Foreskin keratinocyte (primary cell): ENCODE measurements at places on chromosomes 3 and 15. TPM values are rescaled to one million over a fixed set of nuclear protein-coding genes. Genes with fewer than 3 reads are reported as not detected.

DNA sequence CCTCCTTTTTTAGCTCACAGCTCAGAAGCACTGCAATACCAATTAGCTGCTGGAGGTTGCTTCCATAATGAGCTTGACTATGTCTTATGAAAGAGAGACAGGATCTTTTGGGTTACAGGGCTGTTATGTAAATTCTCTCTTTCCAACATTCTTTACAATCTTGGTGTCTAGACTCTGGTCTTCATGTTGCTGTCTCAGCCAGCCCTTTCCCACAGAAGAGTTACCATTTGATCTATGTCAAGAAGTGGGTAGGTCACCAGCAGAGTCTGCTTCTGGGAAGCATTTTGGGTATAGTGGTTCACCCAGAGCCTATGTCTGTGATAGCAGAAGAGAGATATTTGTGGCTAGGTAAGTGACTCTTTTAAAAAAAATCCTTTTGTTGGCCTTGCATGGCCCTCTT, 234.5 kb downstream of the SATB1 start:
- DNase-seq, result no peak

- peak; percentile 55 for DNase-seq
These were observed 1435.2 kb upstream of the CADM2 start for GRCh38 chr3:83523470-83524073.

GRCh38 chr15:78265137-78265460, 737 bp downstream of the DNAJA4 start:
- no peak for DNase-seq

GRCh38 chr15:40072216-40072990, 33.4 kb upstream of the SRP14 start:
- no peak for DNase-seq

GRCh38 chr15:25805031-25805430, 58.1 kb downstream of the ATP10A start:
- no peak for DNase-seq

- no peak for DNase-seq
These were observed 42.3 kb downstream of the WDR72 start for GRCh38 chr15:53716909-53717876.

- DNase-seq, result no peak
These were observed 139.8 kb downstream of the WDR76 start for GRCh38 chr15:43966646-43967045.

DNA sequence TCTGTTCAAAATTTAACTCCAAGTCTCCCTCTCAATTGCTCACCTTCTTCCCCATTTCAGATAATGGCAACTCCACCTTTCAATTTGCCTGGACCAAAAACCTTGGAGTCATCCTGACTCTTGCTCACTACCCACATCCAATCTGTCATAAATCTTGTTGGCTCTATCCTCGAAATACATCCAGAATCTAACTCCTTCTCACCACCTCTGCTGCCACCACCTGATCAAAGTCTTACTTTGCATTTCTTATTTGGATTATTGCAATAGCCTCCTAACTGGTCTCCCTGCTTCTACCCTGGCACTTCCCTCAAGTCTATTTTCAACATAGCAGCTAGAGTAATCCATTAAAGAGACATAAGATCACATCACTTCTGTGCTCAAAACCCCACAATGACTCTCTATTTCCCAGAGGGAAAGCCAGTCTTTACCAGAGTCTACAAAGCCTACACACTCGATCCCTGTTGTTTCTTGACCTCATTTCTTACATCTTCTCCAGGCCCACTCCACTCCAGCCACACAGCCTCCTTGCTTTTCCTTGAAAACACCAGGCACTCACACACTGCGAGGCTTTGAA, 86.6 kb downstream of the GPR156 start:
- peak; percentile 69 for DNase-seq

DNA sequence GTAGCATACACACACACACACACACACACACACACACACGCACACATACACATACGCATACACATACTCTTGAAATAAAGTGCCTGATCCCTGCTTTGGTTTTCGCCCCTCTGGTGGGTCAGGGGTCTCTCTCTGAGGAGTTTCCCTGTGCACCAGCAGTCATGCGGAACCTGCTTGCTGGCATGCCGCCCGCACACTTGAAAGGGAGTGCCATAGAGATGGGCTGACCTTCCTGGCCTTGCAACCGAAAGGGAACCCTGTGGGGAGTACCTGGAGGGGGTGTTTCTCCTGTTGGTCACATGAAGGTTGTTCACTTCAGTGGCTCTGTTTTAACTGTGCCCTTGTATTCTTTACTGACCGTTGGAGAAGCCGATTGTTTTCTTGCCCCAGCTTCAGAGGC, 752.3 kb downstream of the NR2F2 start:
- DNase-seq, result no peak

- no peak for DNase-seq
These were observed 375.9 kb downstream of the FOXP1 start for GRCh38 chr3:71207632-71208031.

DNA sequence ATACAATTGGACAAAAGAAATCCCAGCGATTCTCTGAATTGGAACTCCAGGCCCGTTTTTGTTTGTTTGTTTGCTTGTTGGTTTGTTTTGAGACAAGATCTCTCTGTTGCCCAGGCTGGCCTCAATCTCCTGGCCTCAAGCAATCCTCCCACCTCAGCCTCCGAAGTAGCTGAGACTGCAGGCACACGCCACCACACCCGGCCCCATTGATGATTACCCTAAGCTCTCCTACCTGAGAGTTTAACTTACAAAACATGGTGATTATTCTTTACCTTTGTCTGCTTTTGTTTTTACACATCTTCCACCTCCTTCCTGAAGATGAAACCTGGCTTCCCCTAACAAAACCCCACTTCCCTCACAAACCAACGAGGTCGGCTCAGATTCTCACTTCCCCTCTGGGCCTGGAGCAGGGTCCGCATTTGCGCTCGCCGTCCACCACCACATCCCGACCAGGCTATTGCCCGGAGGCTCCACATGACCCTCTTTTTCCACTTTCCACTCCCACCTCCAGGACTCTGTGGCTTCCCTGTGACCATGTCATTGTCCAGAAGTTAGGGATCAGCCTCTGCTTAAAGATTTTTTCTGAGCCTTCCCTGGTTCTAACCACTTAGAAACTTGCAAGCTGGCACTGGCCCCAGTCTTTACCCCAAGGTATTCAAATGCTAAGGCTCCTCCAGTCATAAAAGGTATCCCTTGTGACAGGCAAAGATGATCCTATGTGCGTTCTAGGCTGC, 14.8 kb downstream of the KLHL6 start:
- DNase-seq, result no peak

GRCh38 chr15:86077070-86077469, 2.6 kb upstream of the AGBL1 start:
- no peak for DNase-seq

GRCh38 chr15:35545316-35545823, 595 bp downstream of the DPH6 start:
- peak; percentile 49 for DNase-seq

GRCh38 chr15:57586661-57587424, 4.9 kb upstream of the MYZAP start:
- DNase-seq, result peak; percentile 85

- DNase-seq, result no peak
These were observed 187.1 kb upstream of the STT3B start for GRCh38 chr3:31345581-31345980.

DNA sequence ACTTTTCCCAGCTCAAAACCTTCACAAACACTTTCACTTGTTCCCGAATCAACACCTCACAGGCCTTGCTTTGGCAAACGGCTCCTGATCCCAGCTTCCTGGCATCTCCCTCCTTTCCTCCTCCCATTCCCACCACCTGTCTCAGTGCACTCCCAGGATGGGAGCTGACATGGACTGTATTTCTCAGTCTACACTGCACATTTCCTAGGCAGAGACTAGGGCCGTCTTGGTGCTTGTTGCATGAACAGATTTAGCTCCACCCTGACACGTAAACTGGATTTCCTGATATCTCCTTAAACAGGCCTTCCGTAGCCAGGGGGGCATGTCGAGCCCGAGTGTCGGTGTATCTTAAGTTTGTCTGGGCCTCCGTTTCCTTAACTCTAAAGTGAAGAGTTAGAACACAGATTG, 790 bp upstream of the WHAMM start:
- DNase-seq, result no peak

DNA sequence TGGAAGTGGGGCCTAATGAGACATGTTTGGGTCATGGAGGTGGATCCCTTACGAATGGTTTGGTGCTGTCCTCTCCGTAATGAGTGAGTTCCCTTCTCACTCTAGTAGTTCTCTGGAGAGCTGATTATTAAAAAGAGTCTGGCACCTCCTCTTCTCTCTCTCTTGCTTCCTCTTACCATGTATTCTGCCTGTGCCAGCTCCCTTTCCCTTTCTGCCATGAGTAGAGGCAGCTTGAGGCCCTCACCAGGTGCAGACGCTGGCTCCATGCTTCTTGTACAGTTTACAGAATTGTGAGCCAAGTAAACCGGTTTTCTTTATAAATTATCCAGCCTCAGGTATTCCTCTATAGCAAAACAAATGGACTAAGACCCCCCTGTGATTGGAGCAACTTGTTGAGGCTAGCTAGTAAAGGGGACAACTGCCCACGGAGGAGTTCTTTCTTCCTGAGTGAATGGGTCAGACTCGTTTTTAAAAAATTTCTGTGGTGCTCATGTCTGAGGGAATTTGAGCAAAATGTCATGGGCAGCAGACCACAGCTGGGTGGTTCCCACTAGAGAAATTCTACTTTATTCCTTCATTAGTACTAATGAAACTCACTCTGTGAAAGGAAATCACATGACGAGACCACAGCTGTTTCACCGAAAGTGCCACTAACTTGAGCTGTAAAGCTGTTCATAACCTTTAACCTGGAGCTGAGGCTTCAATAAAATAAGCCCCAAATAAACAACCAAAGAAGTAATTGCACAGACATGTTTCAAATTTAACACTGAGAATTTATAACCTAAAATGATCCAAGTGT, 210.0 kb downstream of the NFKBIZ start:
- DNase-seq, result no peak

DNA sequence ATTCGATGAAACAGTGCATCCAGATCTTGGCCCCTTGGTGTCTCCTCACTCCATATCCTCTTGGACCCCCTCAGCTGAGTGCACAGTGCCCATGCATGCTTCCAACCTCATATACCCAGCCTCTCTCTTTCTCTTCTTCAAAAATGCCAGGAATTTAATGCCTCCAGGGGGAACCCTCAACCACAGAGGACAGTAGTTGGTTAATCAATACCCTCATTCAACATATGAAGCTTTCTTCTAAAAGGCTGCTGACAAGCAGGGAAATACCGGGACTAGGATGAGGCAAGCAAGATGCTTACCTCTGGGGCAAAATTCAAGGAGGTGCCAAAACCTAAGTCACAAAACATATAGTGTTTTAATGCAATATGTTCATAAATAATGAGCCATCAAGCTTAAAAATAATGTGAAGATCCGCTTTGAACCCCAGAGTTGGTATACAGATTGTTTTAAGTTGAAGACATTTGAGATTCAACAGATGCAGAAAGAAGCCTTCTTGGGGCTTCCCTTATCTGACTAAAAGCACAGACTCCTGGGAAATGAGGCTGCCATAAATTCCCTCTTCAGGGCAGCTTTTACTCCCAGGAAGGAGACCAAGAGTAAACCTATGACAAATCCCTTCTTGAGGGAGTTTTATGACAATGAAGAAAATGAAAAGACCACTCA, 48.2 kb upstream of the FHIT start:
- DNase-seq, result no peak

GRCh38 chr3:185630182-185630622, 44.1 kb downstream of the SENP2 start:
- DNase-seq, result peak; percentile 29

- DNase-seq, result peak; percentile 50
These were observed 115.8 kb upstream of the FLNB start for GRCh38 chr3:57892423-57892822.

DNA sequence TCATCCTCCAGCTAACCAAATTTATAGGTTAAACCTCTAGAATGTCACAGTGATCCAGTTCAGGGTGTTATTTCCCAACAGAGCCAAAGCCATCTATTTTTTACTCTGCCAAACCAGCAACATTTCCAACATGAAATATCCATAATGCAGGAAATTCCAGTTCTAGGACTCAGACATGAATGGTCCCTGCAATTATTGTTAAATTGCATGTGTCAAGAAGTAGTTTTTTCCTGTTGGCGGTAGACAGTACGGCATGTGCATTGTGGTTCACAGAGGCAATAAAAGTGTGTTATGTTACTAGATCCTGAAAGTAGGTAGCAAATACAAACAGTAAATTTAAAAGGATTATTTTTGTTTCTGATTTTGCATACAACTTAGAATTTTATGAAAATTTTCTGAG, 215.7 kb upstream of the THBS1 start:
- DNase-seq, result no peak

DNA sequence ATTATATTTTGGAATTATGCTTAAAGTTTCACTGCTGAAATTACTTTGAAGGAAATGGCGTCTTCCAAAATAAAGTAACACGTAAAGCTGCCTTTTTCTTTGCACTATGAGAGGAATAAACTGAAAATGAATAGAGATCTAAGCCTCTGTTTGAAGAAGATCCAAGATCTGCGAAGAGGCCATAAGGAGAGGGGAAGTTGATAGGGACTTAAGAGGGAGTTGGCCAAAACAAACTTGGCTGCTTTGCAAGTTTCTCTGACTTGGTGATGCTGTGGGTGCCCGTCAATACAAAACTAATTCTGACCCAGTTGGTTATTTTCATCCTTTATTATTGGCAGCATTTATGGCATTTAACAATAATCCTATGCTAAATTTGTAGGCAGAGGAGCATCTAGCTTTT, 190.2 kb upstream of the GBE1 start:
- DNase-seq, result no peak

- no peak for DNase-seq
These were observed 16.4 kb downstream of the MYL3 start for GRCh38 chr3:46846624-46847542.

DNA sequence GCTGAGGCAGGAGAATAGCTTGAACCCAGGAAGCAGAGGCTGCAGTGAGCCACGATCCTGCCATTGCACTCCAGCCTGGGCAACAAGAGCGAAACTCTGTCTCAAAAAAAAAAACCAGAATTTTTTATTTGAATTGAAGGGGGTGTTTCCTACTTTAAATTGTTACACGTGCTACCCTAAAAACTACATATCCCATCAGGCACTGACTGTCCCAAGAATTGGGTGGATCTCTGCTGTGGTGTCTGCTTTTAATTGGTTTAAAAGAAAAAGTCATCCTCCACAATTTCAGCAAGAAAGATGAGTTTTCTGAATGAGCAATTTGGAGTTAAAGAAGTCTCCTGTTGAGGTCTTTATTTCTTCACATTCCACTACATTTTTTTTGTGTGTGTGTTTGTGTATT, 2.1 kb downstream of the PDIA3 start:
- peak; percentile 9 for DNase-seq

DNA sequence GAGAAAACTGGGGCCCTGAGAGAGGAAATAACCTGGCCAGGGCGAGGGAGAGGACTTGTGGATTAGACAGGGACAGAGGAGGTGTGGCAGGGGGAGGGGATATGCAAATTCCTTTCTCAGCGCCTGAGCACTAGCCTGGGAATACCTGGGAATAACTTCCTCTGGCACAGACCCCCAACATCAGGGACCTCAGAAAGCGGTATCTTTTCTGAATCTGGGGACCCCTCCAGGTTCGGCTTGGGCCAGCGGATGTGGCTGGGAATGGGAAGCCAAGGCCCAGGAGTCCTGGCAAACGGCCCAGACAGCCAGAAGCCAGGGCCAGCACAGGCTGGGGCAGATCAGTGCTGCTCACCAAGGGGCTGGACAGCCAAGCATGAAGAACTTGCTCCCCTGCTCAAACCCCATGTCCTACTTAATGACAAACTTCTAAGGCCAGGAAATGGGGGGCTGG, 9.2 kb upstream of the ACSBG1 start:
- DNase-seq, result no peak

Gene PPP2R3A
- total RNA-seq, result 15.4 and 19.1 TPM in 2 replicates

Gene BCL2A1
- not detected in 2 replicates for total RNA-seq

Gene GAP43
- not detected in 2 replicates for total RNA-seq

Gene DAZL
- not detected in 2 replicates for total RNA-seq

Gene RTP3
- total RNA-seq, result not detected in 2 replicates

Gene MINAR1
- total RNA-seq, result 0.25 and 0.27 TPM in 2 replicates

Gene EFHB
- 0.24 TPM in 1 of 2 replicates, not detected in the other for total RNA-seq

Gene TMEM108
- 0.07 TPM in 1 of 2 replicates, not detected in the other for total RNA-seq
